Occipital lobe (tissue), 3 donors: ENCODE measurements at places on chromosomes 4 and X.

- no peak for DNase-seq
These were observed 108.7 kb upstream of the PLS3 start for GRCh38 chrX:115452251-115452650.

- DNase-seq, result no peak
These were observed 54.3 kb upstream of the CAMK2D start for GRCh38 chr4:113815826-113816225.

GRCh38 chr4:100981447-100982204 is 365.7 kb downstream of the PPP3CA start:
- no peak for DNase-seq

GRCh38 chrX:111131572-111131971 is 35.6 kb downstream of the PAK3 start:
- DNase-seq, result no peak

GRCh38 chrX:14554131-14554715 is 24.9 kb downstream of the GLRA2 start:
- DNase-seq, result no peak
